ENCODE measurements at places on chromosomes 4 and X.

DNA sequence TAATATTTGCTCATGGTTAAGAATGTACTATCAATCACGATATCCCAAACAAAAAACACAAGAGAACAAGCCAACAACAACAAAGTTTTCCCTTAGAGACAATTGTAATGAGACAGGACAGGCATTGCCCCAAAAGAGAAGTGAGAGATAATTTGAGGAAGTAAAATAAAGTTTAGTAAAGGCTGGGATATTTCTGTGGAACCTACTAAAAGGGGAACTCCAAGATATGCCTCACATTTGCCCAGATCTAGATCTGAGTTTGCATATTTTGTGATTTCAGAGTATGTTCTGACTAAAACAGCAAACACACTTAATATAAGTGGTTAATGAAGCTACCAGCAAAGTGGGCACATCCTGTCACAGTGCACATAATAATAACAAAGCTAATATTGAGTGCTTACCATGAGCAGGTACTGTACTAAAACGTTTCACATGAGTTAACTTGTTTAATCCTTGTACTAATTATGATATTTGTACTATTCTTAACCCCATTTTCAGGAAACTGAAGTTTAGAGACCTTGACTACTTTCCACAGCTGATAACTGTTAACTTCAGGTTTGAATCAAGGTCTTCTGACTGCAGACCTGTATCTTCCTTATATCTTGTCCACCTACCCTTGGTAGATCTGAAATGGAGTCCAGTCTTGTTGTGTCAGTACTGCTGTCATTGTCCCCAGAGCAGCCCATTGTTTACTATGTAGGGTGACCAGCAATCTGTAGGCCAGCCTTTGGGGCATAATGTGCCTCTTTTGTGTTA lies 26.0 kb upstream of the BMP2K start:
- no peak for DNase-seq

- DNase-seq: no peak
Measured at GRCh38 chrX:68831405-68832100, 2.7 kb downstream of the EFNB1 start.

GRCh38 chr4:28868841-28869240 lies 1851.3 kb upstream of the PCDH7 start:
- no peak for DNase-seq

GRCh38 chr4:113294908-113295307 lies 245.5 kb downstream of the ANK2 start:
- DNase-seq: no peak

DNA sequence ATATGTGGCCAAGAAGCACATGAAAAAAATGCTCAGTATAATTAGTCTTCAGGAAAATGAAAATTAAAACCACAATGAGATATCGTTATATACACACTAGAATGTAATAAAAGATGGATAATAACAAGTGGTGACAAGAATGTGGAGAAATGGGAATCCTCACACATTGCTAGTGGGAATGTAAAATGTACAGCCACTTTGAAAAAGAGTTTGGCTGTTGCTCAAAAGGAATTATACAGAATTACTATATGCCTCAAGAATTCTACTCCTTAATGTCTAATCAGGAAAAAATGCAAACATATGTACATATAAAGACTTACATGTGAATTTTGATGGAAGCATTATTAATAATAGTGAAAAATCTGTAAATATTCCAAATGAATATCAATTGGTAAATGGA lies 102.2 kb downstream of the SPCS3 start:
- no peak for DNase-seq

DNA sequence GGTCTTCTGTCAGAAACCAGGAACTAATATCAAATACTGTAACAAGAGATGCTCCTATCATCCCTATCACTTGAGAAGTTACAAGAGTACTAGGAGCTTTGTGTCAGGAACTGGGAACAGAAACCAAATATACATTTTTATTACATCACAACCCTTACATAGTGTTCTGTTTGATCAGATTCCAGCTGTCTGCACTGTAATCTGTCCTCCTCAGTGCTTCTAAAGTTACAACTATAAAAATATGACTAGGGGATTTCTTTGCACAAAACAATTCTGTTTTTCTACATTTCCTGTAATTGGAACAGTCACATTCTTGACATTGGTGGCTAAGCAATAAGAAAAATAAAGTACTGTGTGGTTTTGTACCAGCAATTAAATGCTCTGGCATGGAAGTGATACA lies 686.0 kb downstream of the PDHA2 start:
- no peak for DNase-seq

- DNase-seq: no peak
Measured at GRCh38 chr4:101018836-101019235, 328.5 kb downstream of the PPP3CA start.

DNA sequence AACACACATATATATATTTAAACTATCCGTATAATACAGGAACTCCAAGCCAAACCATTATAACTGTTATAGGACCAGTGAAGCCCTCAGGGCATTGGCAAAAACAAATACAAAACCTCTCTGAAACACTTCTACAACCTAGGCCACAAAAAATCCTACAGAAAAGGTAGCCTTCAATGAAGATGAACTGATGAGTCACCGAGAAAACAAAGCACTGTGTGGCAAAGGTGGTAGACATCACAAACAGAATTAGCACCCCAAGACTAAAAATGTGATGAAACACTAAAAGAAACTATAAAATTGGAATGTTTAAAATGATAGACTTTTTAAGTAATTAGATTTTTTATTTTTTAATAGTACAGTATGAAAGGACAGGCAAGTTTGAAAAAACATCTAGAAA lies 5.5 kb upstream of the HSPA4L start:
- DNase-seq: no peak

DNA sequence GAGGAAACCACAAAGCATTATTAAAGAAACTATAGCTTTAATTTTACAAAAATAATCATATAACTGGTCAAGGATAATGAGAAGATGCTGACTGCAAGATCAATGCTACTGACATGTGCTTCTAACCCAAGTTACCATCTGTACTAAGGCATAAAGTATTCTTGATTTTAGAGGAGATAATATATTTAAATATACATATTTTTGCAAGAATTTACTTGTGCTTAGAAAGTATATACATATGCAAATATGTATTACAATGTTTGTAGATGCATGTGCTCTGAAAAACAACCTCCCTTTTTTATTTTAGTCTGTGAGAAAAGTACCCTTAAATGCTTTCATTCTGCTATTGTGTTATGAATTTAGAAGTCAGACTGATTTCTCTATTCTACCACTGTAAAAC lies 740.7 kb upstream of the SLIT2 start:
- DNase-seq: no peak

GRCh38 chr4:3291411-3291968 lies 1.3 kb upstream of the RGS12 start:
- DNase-seq: no peak

DNA sequence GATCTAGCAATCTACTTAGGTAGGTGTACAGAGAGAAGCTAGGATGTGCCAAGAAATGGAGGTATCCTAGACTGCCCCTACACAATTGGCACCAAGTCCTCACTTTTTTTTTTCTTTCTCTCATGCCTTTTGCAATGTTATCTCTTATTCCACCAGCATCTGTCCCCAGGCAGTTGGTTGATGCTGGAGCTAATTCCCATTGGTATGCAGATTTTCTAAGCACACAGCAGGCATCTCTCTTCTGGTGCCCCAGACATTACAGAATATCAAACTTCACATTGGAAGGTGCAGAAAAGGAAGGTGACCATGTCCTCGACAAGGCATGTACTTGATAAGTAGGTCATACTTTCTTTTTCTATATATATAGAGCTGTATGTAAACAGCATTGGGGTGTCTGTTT lies 21.6 kb downstream of the LUZP4 start:
- DNase-seq: no peak

DNA sequence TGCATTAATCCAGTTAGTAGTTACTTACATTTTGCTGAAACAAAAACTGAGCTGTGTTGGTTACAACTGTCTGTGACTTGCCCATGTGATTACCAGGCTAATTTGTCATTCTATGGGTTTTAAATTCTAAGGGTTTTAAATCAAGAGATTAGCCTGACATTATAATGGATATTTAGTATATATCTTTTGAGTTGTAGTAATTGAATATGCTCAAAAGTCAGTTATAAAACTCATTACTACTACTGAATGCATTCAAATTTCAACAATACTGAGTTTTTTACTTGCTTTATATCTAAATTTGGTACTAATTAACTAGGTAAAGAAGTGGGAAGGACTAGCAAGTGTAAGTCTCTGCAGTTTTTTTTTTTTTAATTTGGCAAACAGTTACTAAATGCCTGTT lies 14.7 kb downstream of the LARP7 start:
- no peak for DNase-seq

GRCh38 chr4:176123710-176124407 lies 58.2 kb downstream of the WDR17 start:
- DNase-seq: no peak

GRCh38 chr4:75723163-75724065 lies 963 bp upstream of the USO1 start:
- DNase-seq: no peak

DNA sequence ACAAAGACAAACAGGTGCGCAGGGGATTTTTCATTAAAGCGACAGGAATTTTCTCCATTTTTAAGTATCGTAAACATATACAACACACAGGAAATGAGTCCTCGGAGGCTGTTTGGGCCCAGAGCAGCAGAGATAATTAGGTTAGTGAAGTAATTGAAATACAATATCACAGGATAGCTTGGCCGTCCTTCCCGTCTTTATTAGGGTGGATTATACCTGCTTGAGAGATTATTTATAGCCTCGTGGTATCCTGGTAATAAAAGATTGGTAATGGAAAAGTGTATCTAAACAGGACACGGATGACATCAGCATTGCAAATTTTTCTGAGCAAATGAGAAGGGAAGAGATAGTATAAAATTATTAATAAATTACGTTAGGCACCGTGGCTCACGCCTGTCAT lies 68.2 kb downstream of the CRLF2 start:
- no peak for DNase-seq

DNA sequence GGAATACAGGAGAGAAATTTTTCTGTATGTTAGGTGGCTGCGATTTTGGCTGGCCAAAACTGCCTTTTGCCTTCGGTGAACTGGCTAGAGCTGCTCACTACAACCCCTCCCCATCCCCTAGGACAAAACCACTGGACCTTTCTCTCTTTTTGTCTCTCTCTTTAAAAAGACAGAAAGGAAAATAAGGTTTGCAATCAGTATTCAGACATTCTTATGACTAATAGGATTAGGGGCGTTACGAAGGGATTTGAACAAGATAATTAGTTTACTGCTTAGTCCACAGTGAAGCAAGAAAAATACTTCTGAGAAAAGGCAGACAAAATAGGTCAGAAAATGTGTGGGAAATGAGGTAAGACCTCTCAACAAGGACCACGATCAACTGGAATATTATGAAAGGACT lies 180.4 kb downstream of the SLIT2 start:
- DNase-seq: no peak

DNA sequence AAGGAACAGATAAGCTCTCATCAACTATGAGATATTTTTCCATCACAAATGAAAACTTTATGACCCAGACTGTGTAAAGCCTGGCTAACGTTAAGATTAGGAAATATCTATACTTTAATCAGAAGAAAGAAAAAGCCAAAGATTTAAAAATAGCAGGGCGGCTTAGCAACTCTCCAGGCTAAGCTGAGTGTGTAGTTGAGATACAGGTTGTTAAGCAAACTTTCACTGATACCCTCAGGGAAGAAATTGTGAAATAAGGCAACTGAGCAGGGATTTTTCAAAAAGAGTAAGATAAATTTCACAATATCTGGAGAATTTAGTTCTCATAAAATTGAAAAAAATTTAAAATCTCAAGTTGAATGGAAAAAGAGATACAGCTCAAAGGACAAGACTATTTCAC lies 382.0 kb downstream of the RAPGEF2 start:
- no peak for DNase-seq

DNA sequence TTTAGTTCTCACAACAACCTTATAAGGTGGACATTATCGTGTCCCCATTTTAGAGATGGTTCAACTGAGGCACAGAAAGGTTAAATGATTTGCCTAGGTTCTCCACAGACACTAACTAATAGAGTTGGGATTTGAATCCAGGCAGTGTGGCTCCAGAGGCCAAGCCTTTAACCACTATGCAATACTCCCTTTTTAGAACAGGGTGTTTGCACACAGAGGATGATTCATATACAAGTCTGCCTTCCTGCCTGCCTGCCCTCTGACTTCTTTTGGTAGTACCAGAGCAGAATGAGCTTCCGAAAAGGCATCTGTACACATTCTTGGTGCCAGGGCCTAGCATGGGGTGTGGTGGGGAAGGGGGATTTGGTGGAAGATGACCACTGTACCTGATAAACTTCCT lies 150.8 kb upstream of the ARHGEF9 start:
- no peak for DNase-seq

GRCh38 chr4:5952286-5952974 lies 59.5 kb upstream of the CRMP1 start:
- no peak for DNase-seq

GRCh38 chrX:133935076-133935475 lies 50.3 kb downstream of the GPC3 start:
- no peak for DNase-seq

DNA sequence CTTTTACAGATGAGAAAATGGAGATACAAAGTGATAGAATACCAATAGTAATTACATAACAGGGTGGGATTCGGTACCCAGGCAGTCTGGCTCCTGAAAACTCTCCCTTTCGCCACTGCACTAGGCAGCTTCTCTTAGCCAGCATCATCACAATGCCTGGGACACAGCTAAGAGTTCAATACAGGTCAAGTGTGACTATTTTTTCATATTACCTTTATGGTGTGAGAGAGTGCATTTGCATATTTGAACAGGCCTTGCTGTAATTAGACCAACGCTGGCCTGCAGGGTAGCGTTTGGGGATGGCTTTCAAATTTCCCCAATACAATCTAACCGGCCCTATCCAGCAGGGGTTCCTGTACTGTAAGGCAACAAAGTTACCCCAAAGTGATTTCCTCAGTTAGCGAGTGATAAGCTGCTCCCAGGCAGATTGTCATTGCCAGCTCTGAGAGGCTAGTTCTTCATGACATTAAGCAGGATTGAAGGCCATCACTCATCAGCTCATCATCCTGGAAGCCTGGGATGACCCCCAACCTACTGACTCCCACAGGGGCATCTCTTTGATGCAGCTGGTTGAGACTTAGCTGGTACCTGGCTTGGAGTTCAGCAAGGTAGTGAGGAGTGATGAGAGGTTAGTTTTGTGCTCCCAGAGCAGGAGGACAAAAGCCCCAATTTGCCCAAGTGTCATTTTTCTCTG lies 836.8 kb upstream of the LCORL start:
- DNase-seq: no peak

DNA sequence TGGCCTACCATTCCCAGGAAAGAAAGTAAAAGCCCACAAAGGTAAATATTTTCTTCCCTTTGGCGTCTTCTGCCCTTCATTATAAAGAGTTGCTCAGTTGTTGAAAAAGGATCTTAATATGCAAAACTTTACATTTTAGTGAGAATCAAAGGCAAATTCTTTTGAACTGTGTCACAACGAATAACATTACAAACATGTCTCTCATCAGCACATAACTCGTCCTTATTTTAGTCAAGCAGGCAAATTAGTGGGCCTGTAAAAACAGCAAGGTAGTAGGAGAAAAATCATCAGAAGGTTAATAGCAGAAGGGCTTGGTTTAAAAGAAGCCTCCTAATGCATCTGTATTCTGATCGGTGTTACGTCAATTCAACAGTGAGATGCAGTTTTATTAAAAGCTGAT lies 647.3 kb upstream of the DIPK2B start:
- no peak for DNase-seq
